ENCODE measurements at places on chromosomes 2 and 18.

DNA sequence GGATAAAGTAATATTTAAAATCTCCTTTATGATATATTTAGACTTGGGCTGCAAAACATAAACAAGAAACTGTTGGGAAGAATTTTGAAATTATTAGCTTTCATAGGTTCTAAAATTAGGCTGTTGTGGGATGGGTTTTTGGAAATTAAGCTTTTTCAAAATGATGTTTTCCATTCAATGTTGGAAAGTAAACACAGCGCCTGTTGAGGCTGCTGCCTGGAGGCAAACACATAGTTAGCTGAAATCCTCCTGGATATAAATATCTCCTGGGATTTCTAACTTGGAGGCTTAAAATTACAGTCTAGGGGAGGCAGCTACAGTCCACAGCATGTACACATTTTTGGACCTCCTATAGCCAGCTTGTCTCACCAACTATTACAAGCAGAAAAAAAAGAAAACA lies 197.3 kb downstream of the DCC start:
- no peak for DNase-seq

GRCh38 chr2:230418341-230419016 lies 2.5 kb downstream of the SP100 start:
- DNase-seq = no peak

- no peak for DNase-seq
Observed at GRCh38 chr18:78527984-78528383, 451.6 kb upstream of the SALL3 start.

DNA sequence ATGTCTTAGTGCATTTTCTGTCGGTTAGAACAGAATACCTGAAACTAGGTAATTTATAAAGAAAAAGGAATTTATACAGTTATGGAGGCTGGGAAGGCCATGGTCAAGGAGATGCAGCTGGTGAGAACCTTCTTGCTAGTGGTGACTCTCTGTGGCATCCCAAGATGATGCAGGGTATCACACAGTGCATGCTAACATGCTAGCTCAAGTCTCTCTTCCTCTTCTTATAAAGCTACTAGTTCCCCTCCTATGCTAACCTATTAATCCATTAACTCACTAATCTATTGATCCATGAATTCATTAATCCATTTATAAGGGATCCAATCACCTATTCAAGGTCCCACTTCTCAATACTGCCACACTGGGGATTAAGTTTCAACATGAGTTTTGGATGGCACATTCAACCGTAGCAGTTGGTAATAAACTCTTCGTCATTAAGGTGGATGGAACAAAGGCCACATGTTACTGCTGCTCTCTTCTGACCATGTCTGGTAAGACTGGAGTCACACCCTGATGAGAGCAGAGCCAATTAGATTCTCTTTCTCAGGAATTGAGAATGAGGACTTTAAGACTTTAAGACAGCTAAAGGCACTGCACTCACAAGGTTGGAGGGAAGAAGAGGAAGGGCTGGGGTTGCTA lies 211.6 kb upstream of the SMAD7 start:
- DNase-seq = no peak

- DNase-seq = no peak
Observed at GRCh38 chr2:171587567-171587966, 65.3 kb downstream of the CYBRD1 start.

- no peak for DNase-seq
Observed at GRCh38 chr2:6392966-6393365, 472.7 kb downstream of the CMPK2 start.

GRCh38 chr18:68520406-68521075 lies 194.4 kb downstream of the TMX3 start:
- no peak for DNase-seq

DNA sequence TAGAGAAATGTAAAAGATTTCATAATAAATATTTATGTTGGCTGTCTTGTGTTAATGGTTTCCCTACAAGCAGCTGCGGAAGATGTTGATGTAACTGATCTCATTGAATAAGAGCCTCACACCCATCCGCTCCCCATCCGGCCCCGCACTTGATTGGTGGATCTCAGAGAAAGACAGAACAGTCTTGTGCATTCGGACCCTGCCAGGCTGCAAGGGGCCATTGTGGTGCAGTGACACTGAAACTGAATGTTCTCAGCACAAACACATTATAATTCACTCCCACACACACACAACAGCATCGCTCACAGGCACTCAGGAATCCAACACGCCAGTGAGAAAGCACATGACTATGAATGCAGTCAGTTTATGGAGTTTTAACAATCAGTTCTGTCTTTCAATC lies 47.8 kb downstream of the PRELID3A start:
- no peak for DNase-seq

GRCh38 chr2:46530639-46531038 lies 51.3 kb downstream of the TMEM247 start:
- no peak for DNase-seq

DNA sequence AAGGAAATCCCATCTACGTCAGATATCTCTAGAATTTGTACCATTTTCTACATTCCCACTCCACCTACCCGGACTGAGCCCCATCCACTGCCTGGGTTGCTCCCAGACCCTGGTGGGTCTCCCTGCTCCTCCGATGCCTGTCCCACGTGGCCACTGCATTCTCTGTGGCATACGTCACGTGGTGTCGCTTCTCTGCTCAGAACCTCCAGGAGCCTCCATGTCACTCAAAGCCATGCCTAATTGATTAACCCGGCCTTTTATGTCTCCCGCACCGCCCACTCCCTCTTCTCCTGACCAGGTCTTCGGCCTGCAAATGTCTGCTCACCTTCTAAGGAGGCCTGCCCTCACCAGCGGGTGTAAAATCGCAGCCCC lies 176.6 kb downstream of the HDAC4 start:
- no peak for DNase-seq

GRCh38 chr2:287471-287885 lies 413 bp downstream of the ALKAL2 start:
- no peak for DNase-seq

- DNase-seq = no peak
Observed at GRCh38 chr2:216522892-216523502, 24.4 kb downstream of the RPL37A start.

DNA sequence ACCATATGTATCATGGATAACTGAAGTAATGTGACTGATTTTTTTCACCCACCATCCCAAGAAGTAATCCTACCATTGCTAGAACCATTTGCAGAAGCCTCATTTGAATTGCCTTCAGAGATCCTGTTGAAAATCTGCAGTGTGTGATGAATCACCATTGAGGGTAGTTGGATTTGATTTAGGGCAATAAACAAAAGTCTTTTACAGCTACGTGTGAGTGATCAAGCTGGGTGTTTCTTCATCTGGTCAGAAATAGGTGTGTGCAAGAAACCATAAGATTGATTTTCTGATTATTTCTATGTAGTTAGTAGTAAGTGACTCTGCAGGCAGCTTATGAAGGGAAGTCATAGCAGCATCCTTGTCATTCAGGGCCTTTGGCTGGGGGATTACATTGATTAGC lies 159.6 kb downstream of the MGAT5 start:
- no peak for DNase-seq

DNA sequence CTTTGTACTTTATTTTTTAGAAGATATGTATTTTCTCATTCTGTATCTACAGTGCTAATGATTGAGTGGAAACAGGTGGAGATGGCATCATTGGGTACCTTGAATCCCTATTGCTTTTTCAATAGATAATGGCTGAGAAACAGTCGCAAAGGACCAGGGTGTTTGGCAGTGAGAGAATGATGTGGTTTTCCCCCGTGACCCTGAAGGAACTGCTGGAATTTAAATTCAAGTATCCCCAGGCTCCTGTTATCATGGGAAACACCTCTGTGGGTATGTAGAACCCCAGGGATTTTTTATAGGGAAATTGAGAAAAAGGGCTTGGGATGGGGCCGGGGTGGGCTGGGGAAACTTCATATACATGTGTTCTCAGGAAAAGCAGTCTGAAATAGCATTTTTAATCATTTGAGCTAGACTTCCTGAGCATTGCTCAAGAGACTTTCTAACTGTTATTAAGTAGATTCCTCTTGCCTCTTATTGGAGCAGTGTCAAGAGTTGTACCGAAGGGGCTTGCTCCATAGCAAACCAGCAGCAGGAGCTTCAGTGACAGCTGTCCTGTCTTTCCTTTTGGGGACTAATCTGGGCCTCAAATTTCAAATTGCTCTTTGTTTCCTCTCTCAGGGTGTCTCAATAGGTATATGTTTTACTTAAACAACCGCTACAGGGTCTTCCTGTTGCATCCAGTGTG lies 18.9 kb downstream of the AOX1 start:
- DNase-seq = no peak

GRCh38 chr2:75787532-75788132 lies 76.9 kb upstream of the GCFC2 start:
- no peak for DNase-seq

DNA sequence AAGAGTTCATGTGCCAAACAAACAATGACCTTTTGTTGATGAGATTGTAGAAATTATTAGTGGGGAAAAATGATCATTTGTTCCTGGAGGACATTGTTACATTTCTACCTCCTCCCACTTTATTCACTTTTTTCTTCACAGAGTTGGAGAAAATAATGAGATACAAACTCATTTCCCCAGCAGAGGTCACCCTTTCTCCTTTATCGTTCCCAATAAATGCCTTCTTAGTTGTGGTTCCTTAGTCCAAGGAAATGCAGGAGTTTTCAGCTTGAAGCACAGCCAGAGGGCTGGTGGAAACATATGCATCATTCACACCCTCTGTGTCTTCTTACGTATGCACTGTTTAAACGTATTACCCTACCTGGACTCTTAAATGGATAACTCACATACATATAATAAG lies 108.8 kb downstream of the SLC4A3 start:
- DNase-seq = no peak

DNA sequence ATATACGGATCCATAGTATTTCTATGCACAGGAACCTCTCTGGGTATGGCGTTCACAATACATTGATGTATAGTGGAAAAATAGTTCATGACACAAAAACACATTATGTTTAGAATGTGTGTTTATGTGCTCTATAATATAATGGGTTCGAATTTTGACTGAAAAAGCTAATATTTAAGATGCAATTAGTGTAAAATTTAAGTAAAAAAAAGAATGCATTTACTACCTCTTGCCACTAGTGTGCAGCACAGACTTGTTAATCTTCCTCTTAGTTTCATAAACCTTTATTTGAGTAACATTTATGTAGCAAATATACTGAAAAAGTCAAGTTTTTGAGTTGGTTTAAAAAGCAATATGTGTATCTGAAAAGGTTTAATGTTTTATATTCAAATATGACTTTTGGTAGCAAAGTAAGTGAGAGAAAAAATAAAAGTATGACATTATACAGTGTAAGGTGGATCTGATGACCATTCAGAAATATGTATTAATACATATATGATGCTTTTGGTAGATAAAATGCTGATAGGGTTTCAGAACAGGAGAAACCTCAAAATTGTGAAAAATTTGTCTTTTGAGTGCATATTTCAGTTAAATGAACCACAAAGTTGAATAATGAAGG lies 49.4 kb downstream of the CCDC102B start:
- no peak for DNase-seq

DNA sequence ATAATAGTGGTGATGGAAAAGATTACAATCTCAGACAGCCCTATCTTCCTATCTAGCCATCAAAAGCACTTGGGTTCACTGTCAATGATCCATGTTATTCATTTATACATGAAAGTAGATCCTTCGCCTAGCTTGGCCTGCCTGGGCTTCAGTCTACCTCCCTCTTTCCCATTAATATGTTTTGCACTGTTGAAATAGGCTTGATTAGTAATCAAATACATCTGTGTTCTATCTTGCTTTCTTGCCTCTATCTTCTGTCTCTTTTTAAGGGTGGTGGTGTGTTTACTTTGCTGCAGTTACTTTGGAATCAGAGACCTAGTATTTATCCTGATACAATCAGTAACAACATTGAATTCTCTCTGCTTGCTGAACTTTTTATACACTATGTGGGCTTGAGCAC lies 521.2 kb downstream of the TNS1 start:
- DNase-seq = no peak

Data from activated naive CD4-positive, alpha-beta T cell (primary cell).